Stimulated activated CD4-positive, alpha-beta T cell treated with anti-CD3 and anti-CD28 coated beads, TNF-alpha, amount 100 ng/mL, for 48 hours (primary cell): ENCODE measurements at places on chromosomes 13 and 19.
A peak's percentile ranks its signal among the peaks of the same experiment; 100 is the strongest.

DNA sequence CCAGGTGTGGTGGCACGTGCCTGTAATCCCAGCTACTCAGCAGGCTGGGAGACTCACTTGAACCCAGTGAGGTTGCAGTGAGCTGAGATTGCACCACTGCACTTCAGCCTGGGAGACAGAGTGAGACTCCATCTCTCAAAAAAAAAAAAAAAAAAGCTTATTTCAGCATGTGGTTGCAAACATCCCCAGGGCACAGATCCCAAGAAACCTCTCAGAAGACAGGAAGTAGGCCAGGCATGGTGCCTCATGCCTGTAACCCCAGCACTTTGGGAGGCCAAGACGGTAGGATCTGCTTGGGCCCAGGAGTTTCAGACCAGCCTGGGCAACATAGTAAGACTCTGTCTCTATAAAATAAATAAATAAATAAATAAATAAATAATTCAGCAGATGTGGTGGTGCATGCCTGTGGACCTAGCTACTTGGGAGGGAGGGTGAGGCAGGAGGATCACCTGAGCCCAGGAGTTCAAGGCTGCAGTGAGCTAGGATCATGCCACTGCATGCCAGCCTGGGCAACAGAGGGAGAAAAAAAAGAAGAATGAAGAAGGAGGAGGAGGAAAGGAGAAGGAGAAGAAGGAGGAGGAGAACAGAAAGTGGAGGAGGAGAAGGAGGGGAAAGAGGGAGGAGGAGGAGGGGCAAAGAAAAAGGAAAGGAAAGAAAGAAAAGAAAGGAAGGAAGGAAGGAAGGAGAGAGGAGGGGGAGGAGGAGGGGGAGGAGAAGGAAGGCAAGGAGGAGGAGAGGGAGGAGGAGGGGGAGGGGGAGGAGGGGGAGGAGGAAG is 4.3 kb upstream of the LRRC8E start:
- DNase-seq = no peak

DNA sequence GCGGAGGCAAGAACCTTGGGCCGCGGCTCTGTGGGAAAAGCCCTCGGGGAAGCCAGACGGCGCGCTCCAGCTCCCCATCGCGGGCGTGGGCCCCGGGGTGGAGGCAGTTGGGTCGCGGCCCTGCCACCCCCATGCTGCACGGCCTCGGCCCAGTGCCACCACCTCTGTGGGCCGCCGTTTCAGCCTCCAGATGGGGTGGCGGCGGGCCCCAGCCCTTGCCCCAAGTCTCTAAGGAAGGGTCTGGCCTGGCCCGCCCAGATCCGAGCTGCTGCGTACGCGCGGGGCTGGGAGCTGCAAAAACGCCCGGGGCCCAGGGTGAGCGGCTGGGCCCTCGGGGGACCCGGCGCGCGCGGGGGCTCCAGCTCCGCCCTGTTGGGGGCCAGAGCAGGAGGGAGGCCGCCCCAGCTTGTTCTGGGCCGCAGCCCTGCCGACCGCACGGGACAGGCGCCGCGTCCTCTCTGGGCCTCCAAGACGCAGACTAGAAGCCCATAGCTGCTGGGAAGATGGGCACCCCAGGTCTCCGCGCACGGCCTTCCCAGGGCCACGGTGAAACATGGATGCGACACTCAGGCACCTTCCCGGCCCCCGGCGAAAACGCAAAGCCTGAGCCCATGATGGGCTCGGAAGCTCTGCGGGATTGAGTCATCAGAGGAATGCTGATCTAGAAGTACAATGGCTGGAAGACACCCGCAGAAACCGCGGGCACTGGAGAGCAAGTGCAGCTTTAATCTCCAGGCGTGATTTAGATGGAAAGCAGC is 110.1 kb downstream of the KCTD15 start:
- no peak for DNase-seq

- DNase-seq = no peak
Observed at GRCh38 chr13:95391785-95392184, 90.5 kb upstream of the ABCC4 start.

- no peak for DNase-seq
Observed at GRCh38 chr19:14015524-14016035, 9.5 kb upstream of the RFX1 start.

DNA sequence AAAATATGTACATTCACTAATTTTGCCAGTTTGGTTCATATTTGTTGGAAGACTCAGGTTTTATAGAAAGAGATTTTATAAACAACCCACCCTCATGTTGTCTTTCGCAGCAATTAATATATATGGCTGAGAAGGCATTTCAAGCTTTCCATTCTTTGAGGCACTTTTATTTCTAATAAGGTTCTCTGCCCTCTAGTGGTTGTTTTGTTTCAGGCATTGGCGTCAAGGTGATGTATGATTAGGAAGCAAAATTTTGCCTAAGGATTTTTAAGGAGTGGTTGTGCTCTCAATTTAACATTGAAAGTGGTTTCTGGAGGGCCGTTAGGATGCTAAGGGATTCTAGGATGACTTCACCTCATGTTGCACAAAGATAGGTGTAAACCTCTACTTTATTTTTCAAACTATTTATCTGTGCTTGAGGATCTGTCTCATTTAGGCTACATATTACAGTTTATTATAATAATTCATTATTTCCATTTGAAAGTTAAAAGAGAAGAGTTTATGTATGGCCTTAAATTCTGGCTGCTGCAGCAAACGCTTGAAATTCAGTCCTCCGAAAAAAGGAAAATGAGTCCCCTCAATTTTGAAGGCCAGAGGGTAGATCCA is 35.9 kb downstream of the OXGR1 start:
- DNase-seq = no peak

DNA sequence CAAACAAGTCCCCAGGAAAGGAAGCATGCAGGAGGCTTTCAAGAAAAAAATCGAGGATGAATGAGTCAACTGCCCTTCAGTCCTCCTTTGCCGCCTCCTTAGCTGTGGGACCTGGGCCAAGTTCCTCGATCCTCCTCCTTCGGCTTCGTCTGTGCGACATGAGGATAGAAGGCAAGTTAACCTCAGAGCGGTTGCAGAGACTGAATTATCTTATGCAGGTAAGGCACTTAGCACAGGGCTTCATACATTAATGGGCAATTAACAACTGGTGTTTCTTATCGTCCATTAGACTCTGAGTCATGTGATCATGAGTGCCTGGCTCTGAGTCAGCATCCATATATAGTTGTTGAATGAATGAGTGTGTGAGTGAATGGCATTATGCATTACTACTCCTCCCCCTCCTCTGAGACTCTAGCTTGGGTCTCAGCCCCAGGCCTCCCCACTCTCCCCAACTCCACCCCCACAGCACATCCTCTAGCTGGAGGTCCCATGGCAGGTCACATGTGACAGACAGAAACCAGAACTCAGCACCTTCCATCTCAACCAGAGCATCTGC is 1.6 kb upstream of the TTC9B start:
- no peak for DNase-seq

- DNase-seq = no peak
Observed at GRCh38 chr13:78630511-78630910, 27.2 kb upstream of the POU4F1 start.

DNA sequence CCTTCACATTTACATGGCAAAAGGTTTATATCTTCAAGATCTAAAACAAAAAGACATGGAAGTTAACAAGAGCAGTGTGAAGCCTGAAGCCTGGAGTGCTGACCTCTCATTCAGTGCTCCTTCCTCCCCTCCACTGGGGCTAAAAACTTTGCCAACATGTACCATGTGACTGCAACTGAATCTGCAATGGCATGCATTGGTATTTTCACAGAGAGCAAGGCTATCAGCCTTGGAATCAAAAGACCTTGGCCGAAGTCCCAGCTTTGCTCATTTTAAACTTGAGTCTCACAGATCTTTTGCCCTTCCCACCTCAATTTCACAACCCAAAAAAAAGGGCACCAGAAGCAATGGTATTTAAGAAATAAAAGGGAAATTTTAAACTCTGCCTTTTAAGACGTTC is 325.1 kb downstream of the DCT start:
- no peak for DNase-seq

- DNase-seq = no peak
Observed at GRCh38 chr19:58007285-58007684, 4.7 kb upstream of the ZNF606 start.

DNA sequence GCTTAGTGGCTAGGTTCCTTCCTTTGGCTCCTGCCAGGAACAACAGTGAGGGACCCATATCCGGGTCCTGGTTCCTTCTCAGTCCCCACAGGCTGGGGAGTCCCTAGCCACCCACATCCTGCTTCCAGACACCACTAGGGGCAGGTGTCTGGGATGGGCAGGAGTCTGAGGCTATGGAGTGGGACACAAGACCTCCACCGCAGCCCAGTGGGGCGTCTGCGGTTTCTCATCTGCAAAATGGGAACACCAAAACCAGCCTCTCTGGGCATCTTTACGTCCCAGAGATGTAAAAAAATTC is 879 bp upstream of the FCGBP start:
- DNase-seq = no peak

DNA sequence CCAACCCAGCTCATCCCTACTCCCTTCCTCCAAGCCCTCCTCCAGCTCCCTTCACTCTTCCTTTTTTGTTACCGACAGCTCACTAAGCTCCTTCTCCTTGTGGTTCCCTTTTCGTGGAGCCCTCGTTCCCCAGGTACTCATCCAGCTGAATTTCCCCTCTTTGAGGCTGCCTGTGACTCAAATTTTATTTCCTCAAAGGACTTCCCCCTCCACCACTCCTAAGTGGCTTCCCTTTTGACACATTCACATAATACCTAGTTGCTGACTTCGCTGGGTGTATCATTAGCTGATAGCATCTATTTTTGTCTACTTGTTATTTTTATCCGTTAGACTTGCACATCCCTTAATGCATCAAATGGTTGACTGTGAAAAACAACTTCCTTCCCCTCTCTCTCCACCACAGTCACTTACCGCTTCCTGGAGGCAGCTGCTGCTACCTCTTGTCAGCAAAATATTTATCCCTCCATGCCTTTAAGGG is 14.5 kb downstream of the FFAR2 start:
- DNase-seq = no peak

DNA sequence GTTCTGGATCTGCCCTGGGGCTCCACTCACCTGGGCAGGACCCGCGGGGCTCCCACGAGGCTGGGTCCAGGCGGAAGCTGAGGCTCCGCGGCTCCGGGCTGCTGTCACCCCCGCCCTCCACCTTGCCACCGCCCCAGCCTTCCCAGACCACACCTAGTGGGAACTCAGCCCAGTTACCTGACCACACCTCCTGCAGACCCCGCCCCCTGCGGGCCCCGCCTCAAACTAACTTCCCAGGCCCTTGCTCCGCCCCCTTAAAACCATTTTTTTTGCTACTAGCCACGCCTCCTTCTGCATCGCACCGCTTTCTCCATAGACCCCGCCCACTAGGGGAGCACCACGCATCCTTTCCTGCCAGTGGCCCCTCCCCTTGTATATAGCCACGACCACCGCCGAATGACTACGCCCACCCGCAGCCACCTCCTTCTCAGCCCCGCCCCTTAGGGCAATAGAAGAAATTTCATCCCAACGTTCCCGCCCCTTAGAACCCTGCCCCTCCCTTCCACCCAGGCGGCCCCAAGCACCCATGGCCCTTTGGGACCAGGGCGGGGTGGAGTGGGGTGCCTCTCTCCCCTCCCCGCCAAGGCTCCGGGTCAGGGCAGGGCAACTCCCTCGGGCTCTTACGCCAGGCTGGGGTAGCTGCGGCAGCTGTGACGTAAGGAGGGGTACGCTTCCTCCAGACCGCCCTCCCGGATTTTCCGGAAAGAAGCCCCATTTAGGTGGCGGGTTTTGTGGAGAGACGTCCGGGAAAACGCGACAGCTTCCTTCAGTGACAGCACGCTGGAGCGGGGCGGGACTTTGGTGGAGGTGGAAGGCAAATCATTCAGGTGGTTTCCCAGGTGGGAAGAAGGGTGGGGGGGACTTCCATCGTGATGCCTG is at the start of gene SH2D3A:
TSS of gene SH2D3A (minus strand) at position 79 of the 879 bp plus-strand sequence. CDS start 3,687 bp downstream, outside the sequence.
- peak; percentile 93 for DNase-seq

GRCh38 chr19:43471091-43471490 is 5.7 kb upstream of the LYPD3 start:
- DNase-seq = no peak

- DNase-seq = no peak
Observed at GRCh38 chr13:43306372-43306771, 283.0 kb downstream of the DNAJC15 start.

GRCh38 chr13:112807653-112808376 is 118.0 kb downstream of the ATP11A start:
- no peak for DNase-seq

- no peak for DNase-seq
Observed at GRCh38 chr19:46022431-46023310, at the start of gene PGLYRP1. Gene PGLYRP1, minus strand, starts transcription at chr19:46023053. Its CDS starts 32 bp downstream, at chr19:46023021.

GRCh38 chr13:96771486-96772367 is 222.5 kb downstream of the OXGR1 start:
- DNase-seq = no peak

DNA sequence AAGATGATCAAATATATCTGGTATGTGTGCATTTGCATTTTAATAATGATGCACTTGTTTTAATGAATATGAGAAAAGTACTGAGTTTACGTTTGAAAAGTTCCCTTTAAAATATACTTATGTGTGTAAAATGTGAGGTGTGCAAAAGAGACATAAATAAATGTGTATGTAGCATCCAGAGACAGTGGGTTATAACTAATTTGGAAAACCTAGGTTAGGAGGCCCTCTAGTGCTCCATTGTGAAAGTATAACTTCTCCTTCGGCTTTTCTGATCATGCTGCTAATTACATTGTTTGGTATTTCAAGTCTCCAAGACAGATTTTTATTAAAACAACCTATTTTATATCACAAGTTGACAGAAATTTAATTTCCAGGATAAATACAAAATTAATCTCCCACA is 30.1 kb downstream of the SCEL start:
- no peak for DNase-seq

DNA sequence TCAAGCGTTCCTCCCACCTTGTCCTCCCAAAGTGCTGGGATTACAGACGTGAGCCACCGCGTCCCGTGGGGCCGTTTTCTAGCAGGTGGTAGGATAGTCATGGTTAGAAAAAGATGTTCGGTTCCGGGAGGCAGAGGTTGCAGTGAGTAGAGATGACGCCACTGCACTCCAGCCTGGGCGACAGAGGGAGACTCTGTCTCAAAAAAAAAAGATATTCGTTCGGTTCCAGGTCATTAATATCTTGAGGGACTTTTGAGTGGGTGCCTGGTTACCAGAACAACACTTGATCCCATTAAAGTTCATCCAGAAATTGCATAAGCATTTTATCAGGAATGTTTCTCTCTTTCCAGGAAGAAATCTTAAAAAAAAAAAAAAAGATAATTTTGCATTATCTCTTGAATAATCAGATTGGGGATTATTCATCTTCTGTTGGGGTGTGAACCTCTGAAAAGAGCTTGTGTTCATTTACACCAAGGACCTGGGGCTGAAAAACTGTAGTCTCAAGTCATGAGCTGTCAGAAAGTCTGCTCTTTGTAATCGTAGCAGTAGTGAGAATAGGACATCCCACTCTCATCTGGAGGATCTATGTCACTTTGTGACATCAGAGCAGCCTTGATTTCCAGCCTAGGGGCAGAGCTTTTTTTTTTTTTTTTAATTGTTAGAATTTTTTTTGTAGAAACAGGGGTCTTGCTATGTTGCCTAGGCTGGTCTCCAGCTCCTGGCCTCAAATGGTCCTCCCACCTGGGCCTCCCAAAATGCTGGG is 1.0 kb upstream of the ETHE1 start:
- DNase-seq = no peak

DNA sequence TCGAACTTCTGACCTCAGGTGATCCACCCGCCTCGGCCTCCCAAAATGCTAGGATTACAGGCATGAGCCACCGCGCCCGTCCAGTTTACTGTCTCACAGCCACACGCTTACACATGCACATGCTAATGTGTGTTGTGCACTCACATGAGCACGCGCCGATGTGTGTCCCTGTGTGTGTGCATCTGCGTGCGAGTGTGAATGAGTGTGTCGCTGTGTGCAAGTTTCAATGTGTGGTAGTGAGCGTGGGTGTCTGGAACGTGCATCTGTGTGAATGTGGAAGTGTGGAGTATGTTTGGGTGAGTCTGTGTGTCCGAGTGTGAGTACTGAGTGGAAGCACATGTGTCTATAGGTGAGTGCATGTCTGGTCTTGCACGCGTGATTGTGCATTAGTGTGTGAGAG is 4.2 kb downstream of the MAST1 start:
- no peak for DNase-seq
